ENCODE measurements at places on chromosomes 16 and 17.

- no peak for DNase-seq
Observed at GRCh38 chr17:79413611-79414010, 197.2 kb downstream of the RBFOX3 start.

GRCh38 chr17:12789075-12789480, 220 bp upstream of the ARHGAP44 start:
- DNase-seq, result no peak

DNA sequence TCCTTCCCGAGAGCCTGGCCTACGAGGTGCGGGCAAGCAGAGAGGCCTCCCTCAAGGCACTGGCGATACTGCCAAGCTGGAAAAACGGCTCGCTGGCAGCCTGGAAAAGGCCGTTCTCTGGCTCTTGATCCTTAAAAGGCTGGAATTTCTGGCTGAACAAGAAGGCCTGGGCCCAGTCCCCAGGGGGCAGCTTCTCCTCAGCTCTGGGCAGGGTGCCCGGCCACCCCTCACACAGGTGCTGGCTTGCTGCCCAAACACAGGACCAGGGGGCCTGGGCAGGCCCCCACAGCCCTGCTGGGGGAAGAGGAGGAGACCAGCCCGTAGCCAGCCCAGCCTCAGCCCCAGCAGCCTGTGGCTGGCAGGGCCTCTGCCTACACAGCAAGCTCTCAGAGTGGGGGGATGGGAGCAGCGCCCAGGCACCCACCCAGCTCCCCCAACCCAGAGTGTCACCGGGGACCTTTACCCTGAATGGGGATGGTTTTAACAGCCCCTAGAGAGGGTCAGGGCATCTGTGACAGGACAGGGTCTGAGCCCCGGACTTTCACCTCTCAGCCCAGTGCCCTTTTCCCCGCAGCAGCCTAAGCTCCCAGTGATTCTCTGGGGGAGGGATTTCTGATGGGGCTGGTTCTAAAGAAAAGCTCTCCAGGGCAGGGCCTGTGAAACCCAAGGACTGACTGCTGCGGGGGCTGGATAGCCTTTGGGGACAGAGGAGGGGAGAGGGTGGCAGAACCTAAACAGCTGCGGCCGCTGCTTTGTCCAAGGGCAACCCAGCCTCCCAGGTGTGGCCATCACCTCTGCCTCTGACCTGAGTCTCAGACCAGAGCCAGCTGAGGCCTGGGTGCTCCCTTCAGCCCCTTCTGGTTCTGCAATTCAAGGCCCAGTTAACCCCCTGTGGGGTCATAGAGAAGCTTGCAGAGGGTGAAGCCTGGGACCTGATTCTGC, 38.6 kb upstream of the TOB1 start:
- no peak for DNase-seq

GRCh38 chr17:8161289-8162232, 1.2 kb downstream of the VAMP2 start:
- no peak for DNase-seq

- no peak for DNase-seq
Observed at GRCh38 chr16:87740441-87740840, 25.3 kb downstream of the KLHDC4 start.

DNA sequence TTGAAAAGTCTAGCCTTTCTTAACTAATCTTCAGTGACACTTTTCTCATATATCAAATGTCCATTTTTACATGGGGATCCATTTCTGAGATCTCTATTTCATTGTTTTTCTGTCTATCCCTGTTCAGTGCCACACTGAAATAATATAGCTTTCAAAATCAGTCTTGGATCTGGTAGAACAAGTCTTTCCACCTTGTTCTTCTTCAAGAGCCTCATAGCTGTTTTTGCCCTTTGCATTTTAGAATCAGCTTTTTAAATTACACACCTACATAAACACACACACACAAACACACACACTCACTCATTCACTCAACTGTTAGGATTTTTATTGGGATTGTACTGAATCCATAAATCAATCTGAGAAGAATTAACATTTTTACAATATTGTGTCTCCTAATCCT, 19.2 kb downstream of the GSDMB start:
- DNase-seq, result no peak

DNA sequence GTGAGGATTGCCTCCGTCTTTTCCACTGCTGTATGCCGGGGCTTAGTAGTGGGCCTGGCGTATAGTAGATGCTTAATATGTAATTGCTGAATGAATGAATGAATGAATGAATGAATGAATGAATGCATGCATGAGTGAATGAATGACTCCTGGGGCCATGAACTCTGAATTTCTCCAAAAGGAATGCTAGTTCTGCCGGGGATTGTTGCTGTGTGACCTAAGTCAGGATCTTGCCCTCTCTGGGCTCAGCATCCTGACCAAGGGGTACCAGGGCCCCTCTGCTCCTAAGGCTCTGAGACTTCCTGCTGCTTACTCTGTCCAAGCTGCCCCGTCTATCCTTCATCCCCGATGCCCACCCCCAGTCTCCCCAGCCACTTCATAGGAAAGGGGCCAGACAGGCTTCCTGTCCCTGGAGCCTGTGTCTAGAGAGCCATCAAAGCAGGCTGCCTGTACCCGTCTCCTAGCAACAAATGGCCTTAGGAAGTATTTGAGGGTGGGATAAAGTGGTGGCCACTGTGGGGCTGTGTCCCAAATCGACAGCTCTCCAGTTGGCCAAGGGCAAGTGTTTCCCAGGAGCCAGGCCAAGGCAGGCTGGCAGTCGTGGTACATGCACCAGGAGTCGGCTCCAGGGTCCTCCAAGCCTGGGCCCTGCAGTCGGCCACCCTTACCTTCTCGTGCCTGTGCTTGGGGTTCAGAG, 11.6 kb upstream of the MPRIP start:
- no peak for DNase-seq

DNA sequence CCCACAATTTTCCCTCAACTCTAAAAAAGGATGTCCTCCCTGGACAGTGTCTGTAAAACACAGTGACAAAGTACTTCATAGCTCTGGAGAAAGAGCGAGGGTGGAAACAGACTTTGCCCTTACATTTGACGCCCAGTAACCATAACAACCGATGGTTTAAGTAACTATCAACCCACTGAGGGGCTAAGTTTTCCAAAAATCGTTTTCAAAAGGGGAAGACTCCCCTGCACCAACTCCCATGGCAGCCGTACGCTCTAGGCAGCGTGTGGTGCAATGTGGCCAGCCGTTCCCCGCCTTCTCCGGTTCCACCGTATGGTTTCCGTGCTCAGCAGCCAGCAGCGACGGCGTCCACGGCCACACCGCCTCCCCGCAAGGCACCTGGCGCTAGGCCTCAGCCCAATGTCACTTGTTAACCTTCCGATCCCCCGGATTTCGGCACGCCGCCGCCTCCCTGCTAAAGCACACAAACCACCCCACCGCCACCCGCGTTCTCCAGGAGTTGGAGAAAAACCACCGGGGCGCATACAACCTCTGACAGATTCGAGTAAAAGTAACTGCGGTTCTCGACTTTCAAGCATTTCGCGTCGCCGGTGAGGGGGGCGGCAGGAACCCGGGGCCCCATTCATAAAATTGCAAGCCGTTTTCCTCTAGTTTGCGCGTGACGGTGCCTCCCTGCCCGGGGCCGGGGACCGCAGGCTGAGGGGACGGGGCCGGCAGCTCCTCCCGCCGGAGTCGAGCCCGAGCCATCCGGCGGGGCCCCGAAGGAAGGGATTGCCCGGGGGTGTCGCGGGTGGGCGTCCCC, 661 bp downstream of the TEX2 start:
- peak; percentile 39 for DNase-seq

GRCh38 chr17:32382526-32383223, 32.7 kb downstream of the ZNF207 start:
- peak; percentile 33 for DNase-seq

Measured in Caki2 (cell line).